ENCODE measurements at places on chromosomes 2 and 18. TPM values are rescaled to one million over a fixed set of nuclear protein-coding genes. Genes with fewer than 3 reads are reported as not detected.

GRCh38 chr18:11020877-11021414 lies 128.4 kb downstream of the PIEZO2 start:
- no peak for DNase-seq

GRCh38 chr2:192230889-192231453 lies 36.2 kb upstream of the TMEFF2 start:
- DNase-seq: no peak

DNA sequence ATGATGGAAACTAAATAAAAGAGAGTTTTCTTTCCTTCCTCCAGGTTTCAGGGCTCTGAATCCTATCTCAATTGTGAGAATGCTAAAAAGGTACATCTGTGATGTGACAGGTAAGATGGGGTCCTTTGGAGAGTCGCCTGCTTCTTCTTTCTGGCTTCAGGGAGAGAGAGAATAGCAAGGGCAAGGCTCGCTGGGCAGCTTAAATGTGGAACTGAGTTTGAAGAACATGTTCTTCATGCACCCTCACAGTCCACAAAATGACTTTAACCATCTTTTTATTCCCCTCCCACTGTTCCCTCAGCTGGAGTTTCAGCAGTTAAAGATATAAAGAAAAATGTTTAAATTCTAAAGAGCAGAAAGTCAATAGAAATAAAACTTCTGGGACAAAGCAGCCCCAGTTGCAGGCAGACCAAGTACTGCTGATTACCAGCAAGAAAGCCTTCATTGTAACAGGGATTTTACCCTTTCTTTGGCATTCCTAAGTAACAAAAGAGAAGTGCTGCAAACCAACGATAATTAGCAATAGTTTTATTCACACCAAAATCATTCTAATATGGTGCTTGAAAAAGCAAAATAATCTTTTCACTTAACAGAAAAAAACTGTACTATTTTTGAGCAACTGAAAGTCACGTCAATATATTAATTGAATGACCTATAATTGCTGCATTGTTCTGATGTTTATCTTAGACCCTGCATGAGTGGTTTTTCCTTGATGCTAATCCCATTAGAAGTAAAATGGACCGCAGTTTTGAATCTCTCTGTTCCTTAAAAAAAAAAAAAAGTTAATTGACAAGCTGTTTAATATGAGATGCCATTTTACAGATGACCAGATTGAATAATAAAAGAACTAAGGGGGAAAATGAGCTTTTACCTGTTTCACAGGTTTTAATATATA lies 61.5 kb downstream of the LRP2 start:
- DNase-seq: no peak

GRCh38 chr18:43606795-43607194 lies 329.5 kb upstream of the SYT4 start:
- no peak for DNase-seq

- no peak for DNase-seq
Observed at GRCh38 chr2:515441-516127, 161.6 kb downstream of the TMEM18 start.

GRCh38 chr2:160977376-160977775 lies 182.9 kb upstream of the TANK start:
- DNase-seq: no peak

Gene AFF3
- polyA plus RNA-seq: 22.8 TPM

GRCh38 chr18:50917021-50917420 lies 38.1 kb downstream of the ME2 start:
- DNase-seq: no peak

Gene ALK
- 0.29 TPM for polyA plus RNA-seq

Gene FBLN7
- polyA plus RNA-seq: 12.5 TPM

DNA sequence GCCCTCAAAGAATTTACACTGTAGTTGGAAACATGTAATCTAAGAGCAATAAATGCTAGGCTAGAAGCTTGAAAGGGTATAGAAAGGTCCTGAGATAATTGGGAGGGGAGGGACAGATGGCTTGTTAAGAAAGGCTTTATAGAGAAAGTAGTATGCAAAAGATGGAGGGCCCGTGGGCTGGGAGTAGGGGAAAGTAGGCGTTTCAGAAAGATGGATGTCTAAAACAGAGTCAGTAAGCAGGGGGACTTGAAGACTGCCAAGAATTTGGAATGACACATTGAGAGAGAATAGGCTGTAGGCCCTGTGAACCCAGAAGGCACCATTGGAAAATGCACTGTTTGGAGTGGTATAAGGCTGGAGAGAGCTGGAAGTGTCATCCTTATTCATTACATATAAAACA lies 822 bp downstream of the PSMG2 start:
- no peak for DNase-seq

GRCh38 chr2:20179466-20179754 lies 45.5 kb downstream of the SDC1 start:
- DNase-seq: no peak

DNA sequence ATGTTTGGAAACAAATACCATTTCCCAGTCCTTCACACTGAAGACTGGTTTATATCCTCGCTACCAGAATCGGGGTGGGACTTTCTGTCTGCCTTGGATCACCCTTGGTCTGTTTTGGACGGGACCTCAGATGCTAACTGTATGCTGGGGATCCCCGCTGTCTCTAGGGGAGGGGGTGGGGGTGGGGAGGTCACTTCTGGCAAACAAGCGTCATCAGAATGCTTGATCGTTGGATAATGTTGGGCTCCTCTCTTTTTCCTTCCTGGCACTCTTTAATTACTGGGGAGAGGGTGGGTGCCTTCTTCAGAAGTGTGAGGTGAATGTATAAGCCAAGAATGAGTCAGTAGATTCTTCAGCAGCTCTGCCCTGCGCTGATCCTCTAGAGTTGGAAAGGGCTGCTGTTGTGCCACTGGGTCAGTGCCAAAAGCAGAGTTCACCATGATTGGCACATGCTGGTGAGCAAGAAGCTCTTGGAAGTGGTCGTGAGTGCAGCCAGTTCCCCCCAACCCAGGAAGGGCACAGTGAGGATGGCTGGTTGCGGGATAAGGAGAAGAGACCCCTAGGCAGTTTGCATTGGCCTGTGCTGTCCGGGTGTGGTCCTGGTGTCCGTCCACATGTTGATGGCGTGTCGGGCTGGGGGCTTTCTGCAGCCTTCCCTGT lies 32.2 kb downstream of the DGKD start:
- DNase-seq: no peak

- no peak for DNase-seq
Observed at GRCh38 chr2:5759949-5760348, 67.8 kb downstream of the SOX11 start.

DNA sequence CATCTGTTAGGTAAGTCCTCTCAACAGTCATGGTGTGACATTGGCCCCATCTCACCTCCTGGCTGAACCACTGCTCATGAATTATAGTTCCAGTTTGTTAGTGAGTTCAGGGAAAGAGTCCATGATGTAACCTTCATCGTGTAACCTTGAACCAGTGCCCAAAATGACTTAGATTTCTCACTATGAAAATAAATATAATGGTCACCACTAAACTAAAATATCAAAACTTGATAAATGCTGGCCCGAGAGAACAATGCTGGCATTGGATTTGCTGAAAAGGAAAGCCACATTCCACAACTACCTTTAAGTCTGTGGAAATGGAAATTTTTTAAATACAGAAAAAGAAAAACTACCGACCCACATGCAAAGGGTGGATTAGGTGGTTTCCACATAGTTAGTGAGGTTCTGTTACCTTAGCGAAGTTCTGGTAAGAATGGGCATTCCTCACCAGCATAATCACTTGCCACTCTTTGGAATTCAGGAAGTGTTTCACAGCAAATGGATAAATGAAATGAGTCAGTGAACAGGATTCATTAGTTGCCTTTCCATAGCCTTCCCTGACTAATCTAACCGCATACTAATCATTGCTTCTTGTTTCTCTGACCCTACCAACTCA lies 133.9 kb upstream of the CTAGE1 start:
- no peak for DNase-seq

DNA sequence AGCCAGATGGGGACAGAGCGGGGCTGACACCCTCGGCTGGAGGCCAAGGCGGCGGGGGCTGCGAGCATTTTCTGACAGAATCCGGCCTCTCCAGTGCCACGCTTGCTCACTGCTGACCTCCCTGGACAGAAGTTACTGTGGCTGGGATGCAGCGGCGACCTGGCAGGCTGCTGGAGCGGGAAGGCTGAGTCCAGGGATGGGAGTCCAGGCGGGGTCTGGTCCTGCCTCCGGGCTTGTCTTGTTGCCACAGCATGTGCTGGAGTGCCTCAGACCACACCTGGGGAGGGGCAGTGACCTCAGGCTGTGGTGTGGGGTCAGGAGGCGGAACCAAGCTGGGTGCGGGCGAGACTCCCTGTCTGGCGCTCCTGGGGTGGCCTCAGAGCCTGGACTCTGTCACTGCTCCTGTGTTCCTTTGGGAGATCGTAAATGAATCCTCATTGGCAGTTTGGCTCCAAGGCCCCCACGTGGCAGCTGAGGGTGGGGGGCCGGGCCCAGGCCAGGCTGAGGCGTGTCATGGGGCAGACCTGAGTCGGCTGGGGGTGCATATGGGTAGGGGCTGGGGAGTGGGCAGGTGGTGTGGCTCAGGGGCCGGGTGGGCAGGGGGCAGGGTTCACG lies 5.5 kb downstream of the BOK start:
- no peak for DNase-seq

Gene GNAL
- 5.9 TPM for polyA plus RNA-seq

DNA sequence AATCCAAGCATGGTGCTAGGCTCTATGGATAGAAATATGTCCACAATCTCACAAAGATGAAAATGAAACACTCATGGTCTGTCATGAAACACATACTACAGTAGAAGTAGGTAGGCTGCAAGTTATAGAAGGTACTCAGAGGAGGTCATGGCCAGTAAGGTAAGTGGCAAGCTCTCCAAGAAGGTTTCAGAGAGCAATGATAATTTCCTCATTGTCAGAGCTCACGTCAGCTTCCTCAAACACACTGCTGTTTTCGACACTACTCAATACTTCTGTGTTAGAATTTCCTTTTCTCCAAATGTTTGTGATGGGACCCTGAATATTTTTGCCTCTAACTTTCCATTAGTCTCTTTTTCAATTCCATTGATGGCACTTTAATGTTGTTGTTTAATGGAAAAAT lies 25.5 kb downstream of the CCDC141 start:
- DNase-seq: no peak

- DNase-seq: no peak
Observed at GRCh38 chr2:66867063-66867441, 432.1 kb downstream of the MEIS1 start.

Gene AKAIN1
- not detected for polyA plus RNA-seq

GRCh38 chr2:135948141-135948540 lies 37.3 kb downstream of the DARS1 start:
- DNase-seq: no peak

GRCh38 chr2:42032224-42032620 lies 15.6 kb upstream of the PKDCC start:
- DNase-seq: no peak

GRCh38 chr2:12549641-12550040 lies 167.1 kb upstream of the TRIB2 start:
- DNase-seq: no peak

DNA sequence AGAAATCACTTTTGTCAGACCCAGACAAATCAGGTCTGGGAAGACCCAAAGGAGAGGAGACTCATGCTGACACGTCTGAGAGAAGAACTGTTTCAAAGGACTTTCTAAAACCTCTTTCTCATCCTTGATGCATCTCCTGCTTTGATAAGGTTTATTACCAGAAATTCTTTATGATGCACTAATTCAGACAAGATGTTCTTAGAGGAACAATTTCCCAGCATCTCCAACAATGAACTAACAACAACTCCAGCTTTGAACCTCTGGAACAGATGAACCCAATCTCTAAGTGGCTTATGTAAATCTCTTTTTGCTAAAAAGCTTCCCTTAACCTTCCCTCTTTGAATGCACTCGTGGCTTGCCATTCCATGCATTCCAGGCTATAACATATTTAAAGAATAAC lies 15.9 kb upstream of the SERPINB11 start:
- DNase-seq: no peak

DNA sequence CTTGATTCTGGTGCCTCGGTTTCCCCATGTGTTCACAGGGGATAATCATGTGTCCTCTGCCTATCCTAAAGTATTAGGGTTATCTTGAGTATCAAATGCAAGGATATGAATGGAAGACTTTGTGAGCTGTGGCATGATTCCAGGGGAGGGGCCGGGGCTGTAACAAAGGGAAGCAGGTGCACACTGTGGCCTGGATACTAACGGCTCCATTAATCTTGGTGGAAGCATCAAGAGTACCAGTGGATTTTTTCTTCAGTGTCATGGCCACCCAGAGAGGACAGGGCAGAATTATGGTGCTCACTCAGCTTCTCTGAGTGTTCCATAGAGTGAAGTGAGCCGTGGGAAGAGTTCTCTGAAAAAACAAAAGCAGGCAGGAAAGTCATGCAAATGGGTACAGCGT lies 320.1 kb downstream of the ALK start:
- DNase-seq: no peak

- no peak for DNase-seq
Observed at GRCh38 chr18:80074697-80075096, 34.4 kb upstream of the ADNP2 start.

DNA sequence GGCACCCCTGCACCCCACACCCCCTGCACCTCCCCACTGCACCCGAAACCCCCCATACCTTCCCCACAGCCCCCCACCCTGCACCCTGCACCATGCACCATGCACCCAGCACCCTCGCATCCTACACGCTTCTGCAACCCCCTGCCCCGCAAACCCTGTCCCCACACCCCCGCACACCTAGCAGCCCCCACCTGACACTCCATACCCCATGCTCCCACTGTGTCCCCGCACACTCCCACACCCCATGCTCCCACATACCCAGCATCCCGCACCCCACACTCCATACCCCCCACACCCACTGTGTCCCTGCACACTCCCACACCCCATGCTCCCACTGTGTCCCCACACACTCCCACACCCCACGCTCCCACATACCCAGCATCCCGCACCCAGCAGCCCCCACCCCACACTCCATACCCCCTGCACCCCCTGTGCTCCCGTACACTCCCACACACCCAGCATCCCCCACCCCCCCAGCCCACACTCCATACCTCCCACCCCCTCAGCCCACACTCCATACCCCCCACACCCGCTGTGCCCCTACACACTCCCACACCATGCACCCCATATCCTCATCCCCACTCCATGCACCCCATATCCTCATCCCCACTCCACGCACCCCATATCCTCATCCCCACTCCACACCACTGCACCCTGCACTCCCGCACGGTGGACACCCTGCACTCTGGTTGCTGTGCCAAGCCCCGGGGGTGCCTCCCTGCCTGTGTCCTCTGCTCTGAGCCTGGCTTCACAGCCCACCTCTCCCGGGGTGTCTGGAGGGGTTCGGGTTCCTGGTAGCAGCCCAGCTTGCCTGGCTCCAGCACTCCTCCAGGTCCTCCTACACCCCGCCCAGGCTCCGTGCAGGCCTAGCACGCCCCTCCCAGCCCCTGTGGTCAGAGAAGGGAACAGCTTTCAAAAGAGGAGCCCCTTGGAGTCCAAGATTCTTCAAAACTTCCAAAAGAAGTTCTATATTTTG lies 93.9 kb upstream of the CTDP1 start:
- DNase-seq: no peak

- DNase-seq: no peak
Observed at GRCh38 chr2:218983934-218984238, 1.1 kb downstream of the FEV start.

DNA sequence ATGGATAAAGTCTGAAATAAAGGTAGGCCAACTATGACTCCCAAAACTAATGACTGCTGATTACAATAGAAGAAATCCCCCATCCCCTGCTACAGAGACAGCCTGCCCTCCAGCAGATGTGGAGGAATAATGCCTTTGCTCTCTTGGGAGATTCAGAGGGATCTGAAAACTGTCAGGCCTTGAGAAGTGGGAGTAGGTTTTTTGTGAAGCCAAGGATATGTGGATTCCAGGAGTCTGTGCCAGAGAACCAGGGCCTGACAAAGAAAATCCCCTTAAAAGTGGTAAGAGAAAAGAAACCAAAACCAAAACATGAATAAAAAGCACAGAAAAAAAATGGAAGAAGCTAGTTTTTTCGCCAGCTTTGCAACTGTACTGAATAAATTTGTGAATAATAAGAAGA lies 397.6 kb downstream of the ZNF521 start:
- DNase-seq: no peak

Gene BMP10
- polyA plus RNA-seq: not detected
